ENCODE measurements at places on chromosomes 3 and 15.

DNA sequence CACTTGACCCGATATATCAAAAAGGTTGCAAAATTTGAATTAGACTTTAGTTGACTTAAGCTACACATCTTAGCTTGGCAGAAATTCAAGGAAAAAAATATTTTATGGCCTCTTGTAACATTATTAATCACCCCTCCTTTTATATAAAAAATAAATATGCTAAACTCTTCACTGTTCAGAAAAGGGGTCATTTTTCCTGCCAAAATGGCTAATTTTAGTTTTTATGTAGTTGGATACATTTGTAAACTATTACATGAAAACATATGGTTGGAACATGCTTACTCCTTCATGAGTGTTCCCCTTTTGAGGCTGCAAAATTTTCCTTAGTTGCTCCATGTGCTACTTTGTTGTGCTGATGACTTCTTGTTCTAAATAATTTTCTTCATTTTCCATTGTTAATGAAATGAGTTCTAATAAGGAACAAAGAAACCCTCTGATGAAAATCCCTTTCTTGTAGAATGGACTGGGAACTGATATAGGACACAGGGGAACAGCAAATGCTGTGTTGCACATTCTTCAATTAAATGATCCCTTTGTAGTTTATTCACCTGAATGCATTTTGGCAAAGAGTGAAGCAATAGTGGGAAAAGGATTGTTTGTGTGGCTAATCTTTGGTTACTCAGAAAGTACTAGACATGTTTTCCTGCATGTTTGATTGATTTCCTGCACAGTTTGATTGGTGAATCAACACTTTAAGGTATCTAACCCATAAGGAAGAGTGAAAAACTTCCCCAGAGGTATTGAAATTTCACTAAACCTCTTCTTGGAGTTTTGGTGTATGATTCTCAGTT, 349.3 kb downstream of the TIGIT start:
- DNase-seq: no peak

DNA sequence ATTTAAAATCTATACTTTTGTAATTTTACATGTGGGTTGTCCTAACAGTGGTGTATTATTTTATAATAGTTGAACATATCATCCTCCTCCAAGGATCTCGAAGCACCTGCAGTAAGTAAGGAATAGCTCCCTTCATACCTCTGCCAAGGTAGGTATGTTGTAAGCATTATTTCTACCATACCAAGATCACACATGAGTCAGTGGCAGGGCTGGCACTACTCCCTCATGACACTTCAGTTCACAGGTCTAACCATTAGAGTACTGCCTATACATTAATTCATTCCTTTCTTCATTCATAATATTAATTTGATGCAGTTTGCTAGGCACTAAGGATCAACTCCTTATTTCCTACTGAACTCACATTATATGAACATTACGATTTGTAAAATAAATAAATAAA, 11.9 kb upstream of the LEKR1 start:
- no peak for DNase-seq

- no peak for DNase-seq
Measured at GRCh38 chr15:68851971-68852370, 31.3 kb upstream of the ANP32A start.

- DNase-seq: no peak
Measured at GRCh38 chr3:156251424-156251823, 131.0 kb downstream of the KCNAB1 start.

- DNase-seq: no peak
Measured at GRCh38 chr15:36903195-36903594, 197.2 kb downstream of the MEIS2 start.

GRCh38 chr15:29822684-29823459, 604 bp upstream of the TJP1 start:
- DNase-seq: no peak

All from stimulated activated CD4-positive, alpha-beta T cell treated with anti-CD3 and anti-CD28 coated beads, Interleukin-2, amount 100 ng/mL, for 4 hours (primary cell).